ENCODE measurements at places on chromosomes 5 and 9.

GRCh38 chr9:76707510-76707909, 56.7 kb upstream of the PCA3 start:
- no peak for DNase-seq

DNA sequence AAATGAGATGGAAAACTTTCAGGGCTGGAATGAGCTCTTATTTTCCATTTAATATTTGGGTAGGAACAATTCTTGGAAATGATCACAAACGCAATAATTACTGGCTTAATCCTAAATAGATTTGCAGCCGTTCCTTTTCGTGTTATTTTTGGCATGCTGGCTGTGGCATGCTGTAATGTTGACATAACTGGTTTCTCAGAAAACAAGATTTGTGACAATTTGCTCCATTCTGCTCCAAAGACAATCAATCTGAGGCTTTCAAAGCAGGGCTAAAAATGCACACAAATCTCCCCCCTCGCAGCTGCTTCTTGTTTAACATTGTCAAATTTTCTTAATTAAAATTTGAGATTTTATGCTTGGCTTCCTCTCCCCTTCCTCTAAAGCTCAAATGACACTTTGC, 151.2 kb downstream of the TTC39B start:
- peak; percentile 58 for DNase-seq

- no peak for DNase-seq
Observed at GRCh38 chr5:175895686-175896102, 24.3 kb downstream of the CPLX2 start.

GRCh38 chr9:36738318-36738976, 165.8 kb downstream of the MELK start:
- DNase-seq: no peak

GRCh38 chr9:137025517-137025966, 2.5 kb downstream of the ABCA2 start:
- no peak for DNase-seq

GRCh38 chr5:116409591-116410296, 164.9 kb downstream of the SEMA6A start:
- DNase-seq: no peak

- DNase-seq: no peak
Observed at GRCh38 chr5:152638996-152639552, 234.0 kb upstream of the NMUR2 start.

- DNase-seq: no peak
Observed at GRCh38 chr9:12811935-12812334, 37.1 kb downstream of the LURAP1L start.

GRCh38 chr9:93133681-93134014, 403 bp downstream of the NINJ1 start:
- peak; percentile 62 for DNase-seq

GRCh38 chr5:136133222-136133921, 727 bp downstream of the SMAD5 start:
- DNase-seq: peak; percentile 55

DNA sequence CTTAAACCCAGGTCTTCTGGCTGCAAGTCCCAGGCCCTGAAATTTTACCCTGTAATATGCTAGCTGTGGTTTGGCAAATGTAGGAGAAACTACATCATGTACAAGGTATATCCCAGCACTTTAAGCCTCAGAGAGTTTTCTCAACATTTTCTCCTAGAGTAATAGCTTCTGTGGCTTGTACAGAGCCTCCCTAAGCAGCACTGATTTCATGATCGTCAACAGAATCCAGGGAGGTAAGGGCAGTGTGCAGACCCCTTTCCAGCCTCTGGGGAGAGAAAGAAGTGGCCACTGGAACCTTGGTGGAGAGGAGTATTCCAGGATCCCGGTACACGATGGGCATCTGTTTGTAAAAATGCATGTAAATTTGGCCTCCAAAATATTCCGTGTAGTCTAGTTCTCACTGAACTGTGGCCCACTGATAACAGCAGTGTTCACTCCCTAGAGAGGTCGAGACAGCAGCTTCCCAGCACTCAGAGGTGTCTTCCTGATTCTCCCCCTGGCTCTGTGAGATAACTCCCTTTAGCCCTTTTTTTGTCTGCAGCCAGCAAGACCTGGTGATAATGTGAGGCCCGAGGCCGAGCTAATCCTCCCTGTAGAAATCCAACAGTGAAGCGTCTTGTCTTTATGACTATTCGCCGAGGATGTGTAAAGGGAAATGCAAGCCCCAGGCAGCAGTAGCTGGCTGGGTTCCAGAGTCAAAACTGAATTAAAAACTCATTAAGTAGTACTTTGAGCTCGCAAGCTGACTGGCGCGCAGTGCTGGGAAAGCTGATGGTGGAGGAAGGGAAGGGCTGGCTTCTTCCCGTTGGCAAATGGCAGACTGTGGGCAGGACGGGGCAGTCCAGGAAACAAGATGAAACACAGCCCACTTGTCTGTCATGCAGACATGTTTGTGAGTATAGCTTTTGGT, 59.0 kb downstream of the MAP1B start:
- DNase-seq: peak; percentile 84

GRCh38 chr5:107146901-107147300, 523.8 kb downstream of the EFNA5 start:
- DNase-seq: no peak

DNA sequence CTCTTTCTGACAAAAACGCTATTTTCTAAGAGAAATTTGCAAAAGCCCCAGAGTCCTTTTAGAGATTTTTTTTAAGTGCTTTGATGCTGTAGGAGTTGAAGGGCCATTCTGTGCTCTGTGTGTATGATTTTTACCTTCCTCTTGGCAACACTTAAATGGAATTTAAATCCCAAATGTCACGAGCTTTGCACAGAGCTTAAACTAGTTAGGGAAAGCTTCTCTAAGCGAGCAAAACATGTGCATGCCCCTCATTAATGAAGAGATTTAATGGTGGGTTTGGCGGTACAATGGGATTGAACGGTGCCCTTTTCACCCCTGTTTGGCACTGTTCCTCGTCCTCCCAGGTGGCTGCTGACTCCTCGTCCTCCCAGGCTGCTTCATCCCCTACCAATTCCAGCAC, 220.7 kb downstream of the DRD1 start:
- no peak for DNase-seq

- no peak for DNase-seq
Observed at GRCh38 chr5:38837932-38838331, 7.9 kb upstream of the OSMR start.

DNA sequence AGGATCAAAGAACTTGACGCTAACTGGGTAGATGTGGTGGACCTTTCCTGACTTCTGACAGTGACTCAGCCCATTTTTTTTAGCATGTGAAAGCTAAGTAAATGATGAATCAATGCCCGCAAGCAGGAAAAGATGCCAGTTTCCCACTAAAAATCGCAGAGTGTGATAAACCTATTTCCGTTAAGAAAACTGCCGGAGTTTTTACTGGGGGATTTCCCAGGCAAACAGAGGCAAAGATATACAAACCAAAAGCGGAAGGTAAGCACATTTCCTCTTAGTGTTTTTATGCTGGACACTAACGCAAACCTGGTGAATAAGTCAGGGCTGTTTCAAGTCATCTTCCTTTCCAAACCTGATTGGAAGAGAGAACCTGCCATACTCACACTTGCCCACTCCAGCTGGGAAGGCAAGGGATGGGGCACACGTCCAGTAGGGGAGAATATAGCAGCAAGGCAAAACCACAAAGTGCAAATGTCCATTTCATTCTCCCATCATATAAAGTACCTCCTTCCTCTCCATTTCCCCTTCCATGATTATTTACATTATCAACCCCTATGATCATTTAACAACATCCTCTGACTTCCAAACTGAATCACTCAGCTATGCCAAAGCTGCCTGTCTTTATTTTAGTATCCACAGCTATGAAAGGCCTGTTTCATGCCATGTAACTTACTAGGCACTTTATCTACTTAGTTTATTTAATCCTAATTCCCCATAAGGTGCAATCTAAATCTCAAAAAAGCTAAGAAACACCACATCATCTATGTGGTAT, 349.7 kb upstream of the RFX3 start:
- DNase-seq: peak; percentile 79

- peak; percentile 31 for DNase-seq
Observed at GRCh38 chr5:94969174-94969573, 315.7 kb downstream of the MCTP1 start.

DNA sequence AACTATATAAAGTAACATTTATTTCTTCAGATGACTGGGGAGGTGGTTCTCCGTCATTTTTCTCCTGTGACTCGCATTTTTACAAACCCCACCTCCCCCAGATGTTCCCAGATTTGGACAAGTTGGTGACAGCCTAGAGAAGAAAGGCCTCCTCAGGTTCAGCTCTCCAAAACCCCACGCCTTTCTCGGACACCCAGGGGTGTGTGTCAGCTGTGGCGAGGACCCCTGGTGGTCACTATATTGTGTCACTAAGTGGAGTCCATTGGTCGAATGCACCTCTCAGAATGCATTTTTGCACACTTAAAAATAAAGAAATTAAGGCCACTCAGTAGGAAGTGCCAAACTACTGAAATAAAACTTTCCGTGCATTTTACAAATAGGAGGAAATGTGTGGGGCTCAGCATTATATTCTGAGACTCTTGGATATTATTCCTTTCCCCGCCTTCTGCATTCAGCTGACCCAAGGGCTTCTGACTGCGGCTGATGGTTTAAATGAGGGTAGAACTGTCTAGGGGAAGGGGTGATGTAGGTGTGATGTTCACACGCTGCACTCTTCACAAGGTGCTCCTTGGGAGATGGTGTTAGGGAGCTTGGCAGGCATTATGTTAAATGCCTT, 47.6 kb downstream of the ACO1 start:
- DNase-seq: peak; percentile 54

DNA sequence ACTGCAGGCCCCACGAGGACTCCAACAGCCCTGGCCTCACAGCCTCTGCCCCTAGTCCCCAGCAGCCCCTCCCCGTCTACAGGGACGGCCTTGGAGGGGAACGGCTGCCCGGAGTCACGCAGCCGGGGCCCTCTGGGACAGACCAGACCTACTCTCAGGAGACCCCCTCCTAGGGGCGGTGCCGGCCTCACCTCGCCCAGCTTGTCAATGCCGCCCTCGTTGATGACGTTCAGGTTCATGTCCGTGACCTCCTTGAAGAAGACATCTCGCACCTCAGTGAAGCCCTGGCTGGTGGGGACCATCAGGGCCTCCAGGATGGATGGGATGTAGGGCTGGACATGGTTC, 58.6 kb downstream of the LRSAM1 start:
- DNase-seq: no peak

DNA sequence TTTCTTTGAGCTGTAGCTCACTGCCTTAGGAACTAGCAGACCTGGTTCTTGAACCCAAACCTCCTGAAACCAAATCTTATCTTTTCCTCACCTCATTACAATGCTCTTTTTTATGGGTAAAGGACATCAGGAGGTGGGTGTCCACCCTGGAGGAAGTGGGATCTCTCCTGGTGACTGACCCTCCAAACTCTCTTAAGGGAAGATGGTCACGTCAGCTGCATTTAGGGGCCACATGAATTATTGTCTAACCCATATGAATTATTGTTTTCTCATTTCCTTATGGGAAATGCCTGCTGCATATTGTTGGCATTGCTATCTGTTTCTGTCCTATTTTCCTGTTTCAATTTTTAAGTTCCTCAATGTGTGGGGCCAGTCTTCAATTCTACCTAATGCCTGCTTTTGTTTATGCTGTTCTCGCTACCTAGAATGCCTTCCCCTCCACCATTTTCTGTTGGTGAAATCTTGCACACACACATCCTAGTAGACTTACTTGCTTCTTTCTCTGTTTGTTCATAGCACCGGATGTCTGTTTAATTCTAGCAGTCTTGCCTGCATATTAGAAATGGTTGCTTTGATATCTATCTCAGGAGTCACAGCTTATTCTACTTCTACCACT, 22.0 kb upstream of the SPINK1 start:
- DNase-seq: no peak

DNA sequence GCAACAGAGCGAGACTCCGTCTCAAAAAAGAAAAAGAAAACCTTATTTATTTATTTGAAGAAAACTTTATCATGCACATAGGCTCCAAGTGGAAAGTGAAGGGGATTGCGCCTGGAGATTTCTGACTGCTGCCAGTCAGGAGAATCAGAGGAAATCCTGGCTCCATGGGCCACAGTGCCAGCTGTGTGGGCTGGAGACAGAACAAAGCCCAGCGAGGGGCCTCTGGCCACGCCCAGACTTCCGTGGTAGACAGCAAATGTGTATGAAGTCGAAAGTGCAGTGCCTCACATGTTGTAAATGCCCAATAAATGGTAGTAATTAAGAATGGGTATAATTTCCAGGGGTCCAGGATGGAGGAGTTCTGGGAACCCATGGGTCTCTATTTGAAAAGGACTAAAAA, 75.8 kb upstream of the WWC1 start:
- no peak for DNase-seq

DNA sequence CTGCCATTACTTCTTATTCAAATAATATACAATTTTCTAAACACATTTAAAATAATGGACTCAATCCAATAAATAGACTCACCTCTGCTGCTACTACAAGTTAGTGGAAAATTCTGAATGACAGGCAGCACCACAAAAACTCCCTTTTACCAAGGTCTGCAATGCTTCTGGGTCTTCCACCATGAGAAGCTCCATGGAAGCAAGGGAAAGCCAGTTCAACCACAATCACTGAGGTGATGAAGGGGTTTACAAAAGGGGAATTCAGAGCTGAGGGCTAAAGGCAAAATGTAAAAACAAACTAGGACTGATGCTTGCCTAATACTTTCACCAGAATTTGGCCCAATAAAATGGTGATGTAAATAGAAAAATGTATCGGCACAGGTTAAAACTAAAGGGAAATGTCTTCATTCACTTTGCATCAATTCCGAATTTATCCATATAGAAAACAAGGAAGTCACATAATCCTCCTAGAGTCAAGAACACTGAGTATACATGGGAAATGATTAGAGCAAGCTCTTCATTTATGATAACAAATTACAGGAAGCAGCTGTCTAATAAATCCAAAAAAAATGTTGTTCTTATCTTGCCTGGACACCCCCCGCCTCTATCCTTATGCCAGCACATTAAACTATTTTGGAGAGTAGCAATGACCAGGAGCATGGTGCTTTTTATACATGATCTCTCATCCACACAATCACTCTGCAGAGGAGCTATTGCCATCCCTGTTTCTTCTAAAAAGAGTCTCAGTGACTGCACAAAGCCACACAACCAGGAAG, 66.3 kb upstream of the NFIB start:
- DNase-seq: no peak

- DNase-seq: no peak
Observed at GRCh38 chr5:51622161-51622790, 239.0 kb downstream of the ISL1 start.

GRCh38 chr9:110088099-110088498, 119.9 kb downstream of the C9orf152 start:
- DNase-seq: no peak

- DNase-seq: no peak
Observed at GRCh38 chr5:143826951-143827444, 15.0 kb downstream of the HMHB1 start.
